NCI-H1930 (cell line): ENCODE measurements at places on chromosomes 3 and 15.

- DNase-seq = no peak
These were observed 243.3 kb downstream of the ZNF621 start for GRCh38 chr3:40768046-40768445.

- no peak for DNase-seq
These were observed 699 bp upstream of the MESP1 start for GRCh38 chr15:89751748-89752147.

- DNase-seq = no peak
These were observed 65.1 kb upstream of the THBS1 start for GRCh38 chr15:39515765-39516164.

GRCh38 chr15:36414670-36415069 lies 164.8 kb upstream of the CDIN1 start:
- no peak for DNase-seq

DNA sequence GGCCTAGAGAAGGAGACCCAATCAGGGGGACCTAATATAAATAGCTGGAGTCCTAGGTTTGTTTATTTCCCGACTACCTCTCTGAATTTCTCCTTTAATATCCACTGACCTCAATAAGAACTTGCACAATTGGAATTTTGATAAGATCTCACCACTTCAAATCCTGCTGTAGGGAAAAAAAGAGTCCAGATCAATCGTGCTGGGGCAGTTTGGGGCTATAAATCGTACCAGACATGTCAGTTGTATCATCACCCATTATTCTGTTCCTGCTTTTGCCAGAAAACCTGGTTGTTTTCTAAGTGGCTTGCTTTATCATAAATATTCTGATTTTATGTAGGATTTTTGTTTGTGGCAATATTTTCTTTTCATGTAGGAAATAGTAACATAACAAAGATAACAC lies 281.3 kb downstream of the DIPK2A start:
- DNase-seq = no peak

DNA sequence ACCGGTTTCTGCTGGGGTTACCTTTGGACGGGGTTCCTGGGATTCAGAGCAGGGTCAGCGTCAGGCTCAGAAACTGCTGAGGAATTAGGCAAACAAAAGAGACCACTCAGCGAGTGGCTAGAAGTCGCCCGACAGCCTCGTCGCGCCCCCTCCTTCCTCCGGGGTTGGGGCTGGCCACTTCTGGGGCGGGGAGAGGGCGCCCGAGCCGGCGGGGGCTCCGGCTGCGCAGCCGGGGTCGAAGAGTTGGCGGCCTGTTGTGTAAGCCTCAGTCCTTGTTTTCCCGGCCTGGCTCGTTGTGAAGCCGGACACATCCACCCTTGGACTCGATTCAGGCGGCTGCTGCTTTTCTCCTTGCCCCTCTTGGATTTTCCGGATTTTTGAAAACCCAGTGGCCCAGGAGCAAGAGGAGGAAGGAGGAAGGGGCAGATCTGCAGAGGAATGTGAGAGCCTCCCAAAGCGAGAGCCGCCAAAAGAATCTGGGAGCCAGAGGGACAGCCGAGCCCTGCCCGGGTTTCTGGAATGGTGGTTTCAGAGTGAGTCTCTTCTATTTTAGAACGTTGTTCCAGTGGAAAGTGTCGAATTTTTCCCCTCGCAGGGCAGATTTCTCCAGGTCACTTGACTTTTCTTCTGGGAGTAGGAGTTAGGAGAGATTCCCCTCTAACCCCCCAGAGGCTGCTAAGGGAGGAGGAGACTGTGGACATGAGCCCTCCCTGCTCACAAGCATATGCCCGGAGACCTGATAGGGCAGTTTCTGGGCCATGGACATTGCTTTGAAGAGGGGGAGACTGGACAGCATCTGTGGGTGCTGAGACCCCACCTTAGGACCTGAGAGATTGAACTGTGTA lies 666 bp downstream of the SNX33 start:
- no peak for DNase-seq
